ENCODE measurements at places on chromosomes 5 and 9.

DNA sequence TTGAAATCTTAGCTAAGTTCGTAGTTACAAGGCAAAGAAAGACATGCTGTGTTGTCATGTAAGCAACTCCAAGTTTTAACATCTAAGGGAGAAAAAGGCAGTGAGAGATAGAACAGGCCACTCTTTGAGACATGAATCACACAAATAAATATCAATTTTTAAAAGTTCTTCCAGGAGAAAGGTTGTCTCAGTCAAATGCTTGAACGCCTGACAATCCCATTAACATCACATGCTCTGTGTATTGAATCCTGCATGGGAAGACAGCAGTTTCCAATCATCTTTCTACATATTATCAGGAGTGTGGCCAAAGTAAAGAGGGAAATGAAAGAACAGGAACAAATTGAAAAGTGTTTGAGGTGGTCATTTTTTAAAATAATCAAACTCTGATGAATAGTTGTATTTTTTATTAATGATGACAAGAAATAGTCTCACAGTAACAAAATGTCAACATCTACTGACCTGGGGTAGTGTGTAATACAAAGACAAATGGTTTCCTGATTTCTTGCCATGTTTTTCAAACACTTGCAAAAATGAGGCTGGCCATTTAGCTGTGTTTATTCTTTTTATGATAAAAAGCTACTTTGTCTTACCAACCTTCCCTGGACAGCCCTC is 6.4 kb upstream of the C6 start:
- DNase-seq: no peak

DNA sequence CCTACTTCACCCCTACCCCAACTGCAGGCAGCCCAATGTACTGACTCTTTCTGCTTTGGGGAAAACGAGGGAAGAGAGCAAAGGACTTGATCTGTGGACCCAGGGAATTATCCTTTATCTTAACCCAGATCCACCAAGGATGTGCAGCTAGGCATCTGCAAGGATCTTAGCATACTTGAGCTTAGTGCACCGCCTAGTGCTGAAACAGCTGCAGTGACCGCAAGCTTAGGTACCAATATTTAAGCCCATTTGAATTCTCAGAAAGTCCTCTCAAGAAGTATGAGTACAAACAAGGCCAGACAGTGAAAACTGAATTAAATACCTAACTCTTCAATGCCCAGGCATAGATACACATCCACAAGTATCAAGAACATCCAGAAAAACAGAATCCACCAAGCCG is 576.7 kb upstream of the ADAMTS16 start:
- no peak for DNase-seq

DNA sequence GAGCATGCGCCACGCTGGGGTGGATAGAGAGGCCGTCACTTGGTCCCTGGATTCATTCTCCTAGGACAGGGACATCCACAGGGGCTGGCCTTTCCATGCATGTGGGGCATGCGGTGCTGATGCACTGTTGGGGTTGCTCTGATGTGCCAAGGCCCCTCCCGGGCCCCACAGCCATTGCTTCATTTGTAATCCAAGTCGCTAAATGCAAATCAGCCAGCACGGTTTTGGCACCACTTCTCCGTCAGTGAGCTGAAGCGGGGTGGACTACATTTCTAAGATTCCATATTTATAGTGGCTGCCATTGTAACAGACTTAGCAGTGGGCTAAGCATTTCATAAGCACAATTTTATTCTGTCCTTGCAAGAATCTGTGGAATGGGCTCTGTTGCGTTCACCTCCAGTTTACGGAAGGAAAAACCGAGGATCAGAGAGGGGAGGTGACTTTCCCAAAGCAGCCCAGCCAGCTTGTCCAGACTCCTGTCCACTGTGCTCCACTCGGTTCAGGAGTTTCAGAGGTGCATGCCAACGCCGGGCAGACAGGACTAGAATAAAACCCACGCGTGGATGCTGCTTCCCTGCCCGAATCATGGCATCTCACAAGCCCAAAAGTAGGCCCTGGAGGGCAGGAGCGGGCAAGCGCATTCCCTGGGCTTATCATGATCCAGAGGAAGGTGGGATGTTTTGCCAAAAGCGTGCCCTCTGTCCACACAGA is 102.6 kb upstream of the COL5A1 start:
- DNase-seq: no peak

DNA sequence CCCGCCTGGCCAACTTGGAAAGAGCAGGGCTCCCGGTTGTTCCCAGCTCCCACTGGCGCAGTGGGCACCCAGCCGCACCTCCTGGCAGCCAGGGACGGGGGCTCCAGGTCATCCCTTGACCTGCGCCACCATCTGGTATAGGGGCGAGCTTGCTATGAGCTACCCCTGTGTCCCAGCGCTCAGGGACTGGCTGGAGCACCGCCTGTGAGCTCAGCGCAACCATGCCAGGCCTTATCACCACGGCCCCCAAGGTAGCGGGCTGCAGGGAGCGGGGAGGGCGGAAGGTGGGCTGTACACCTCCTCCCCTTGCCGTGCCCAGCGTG is 15.4 kb upstream of the RASA1 start:
- no peak for DNase-seq

- no peak for DNase-seq
Observed at GRCh38 chr5:174101195-174101730, 55.8 kb downstream of the NSG2 start.

DNA sequence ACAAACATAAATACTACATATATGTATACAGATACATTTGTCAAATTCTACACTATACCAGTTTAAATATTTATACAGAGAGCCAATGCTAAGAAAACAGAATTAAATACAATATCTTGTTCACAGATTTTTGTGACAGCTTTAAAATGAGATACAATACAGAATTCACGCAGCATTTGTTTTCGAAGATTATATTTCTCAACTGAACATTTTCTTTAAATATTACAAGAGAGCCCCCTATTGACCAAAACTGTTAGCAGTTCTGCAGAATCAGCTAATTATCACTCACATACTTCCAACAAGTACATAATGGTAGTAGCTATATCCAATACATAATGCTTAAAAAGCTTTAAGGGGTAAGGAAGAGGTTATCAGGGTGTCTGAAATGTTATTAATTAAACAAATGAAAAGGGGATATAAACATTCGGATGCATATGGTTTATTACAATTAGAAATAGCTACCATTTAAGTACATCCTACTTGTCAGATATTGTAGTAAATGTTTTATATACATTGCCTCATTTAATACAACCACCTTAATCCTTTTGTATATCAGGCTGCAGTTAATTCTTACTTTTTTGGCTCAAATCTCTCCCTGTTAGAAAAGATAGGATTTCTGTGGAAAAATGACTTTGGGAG is 31.7 kb downstream of the ZDHHC21 start:
- no peak for DNase-seq

DNA sequence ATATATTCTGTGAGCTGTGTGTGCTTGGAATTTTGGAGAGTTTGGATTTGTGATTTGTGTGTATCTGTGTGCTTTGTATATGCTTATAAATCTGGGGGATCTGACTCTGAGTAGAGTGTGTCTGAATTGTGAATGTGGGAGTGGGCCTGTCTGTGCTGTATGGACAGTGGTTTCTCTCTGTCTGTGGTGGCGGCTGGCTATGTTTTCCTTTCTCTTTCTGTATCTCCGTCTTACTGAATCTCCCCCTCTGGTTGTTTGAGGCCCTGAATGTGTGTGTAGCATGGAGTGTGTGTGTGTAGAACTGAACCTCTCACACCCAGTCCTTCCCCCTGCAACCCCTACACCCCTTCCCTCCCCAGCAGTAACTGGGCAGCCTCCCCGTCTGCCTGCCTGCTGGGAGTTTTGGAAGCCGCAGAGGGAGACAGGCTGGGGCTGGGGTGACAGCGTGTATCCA is 4.7 kb downstream of the CXXC5 start:
- no peak for DNase-seq

DNA sequence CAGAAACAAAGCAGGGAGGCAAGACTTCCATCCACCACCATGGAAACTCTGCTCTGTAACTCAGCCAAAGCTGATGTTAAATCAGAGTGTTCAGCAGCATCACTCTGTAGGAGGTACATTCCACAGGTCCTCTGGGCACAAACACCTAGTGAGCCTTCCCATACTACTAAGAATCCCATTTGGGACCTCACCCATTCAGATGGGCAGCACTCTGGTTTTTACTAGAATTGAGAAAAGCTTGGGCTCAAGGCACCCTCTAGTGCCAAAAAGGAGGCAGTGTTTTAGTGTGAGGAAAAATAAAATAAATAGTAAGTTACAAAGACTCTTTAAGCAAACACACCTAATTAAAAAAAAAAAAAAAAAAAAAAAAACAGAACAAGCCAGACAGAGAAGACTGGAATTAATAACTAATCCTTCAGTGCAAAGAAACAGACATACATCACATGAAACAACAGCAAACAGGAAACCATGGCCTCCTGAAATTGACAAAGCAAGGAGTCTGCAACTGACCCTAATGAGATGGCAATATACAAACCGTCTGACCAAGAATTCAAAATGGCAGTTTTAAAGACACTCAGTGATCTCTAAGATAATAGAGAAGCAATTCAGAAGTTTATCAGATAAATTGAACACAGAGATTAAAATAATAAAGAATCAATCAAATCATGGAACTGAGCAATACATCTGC is 159.5 kb downstream of the GNA14 start:
- DNase-seq: no peak

DNA sequence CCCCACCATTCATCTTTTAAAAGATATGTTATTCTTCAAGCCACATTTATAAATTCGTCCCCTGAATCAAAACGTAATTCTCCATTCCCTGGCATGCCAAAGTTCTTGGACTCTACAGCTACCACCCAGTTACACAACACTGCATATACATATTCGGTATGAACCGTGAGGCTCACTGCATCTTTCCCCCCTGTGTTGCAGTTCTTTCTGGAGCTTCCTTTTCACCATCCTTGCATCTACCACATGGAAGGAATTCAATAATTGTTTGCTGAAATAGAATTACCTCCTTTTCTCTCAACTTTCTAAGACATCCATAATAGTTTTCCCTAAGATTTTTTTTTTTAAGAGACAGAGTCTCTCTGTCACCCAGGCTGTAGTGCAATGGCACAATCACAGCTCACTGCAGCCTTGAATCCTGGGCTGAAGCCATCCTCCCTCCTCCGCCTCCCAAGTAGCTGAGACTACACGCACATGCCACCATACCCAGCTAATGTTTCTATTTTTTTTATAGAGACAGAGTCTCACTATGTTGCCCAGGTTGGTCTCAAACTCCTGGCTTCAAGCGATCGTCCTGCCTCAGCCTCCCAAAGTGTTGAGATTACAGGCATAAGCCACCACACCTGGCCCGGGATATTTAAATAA is 3.3 kb downstream of the LPAR1 start:
- no peak for DNase-seq

- no peak for DNase-seq
Observed at GRCh38 chr5:32331217-32331934, 18.6 kb upstream of the MTMR12 start.

DNA sequence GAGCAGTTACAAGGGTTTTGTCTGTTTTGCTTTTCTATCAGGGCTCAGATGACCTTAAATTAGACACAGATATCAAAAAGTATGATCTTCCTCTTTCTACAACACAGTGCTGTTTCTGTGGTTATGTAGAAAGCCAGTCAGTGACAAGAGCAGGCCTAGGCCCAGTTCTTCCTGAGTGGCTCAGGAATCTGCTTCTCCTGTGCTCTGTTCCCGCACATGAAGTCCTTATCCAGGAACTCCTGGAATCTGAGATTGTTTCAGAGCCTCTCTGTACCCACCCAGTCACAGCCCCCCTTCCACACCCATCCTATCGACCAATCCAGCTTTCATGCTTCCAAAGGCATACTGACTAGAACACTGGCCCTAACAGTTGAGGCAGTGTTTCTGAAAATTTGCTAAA is 40.4 kb upstream of the SMU1 start:
- no peak for DNase-seq

GRCh38 chr5:8508231-8508630 is 639.3 kb downstream of the MTRR start:
- no peak for DNase-seq

DNA sequence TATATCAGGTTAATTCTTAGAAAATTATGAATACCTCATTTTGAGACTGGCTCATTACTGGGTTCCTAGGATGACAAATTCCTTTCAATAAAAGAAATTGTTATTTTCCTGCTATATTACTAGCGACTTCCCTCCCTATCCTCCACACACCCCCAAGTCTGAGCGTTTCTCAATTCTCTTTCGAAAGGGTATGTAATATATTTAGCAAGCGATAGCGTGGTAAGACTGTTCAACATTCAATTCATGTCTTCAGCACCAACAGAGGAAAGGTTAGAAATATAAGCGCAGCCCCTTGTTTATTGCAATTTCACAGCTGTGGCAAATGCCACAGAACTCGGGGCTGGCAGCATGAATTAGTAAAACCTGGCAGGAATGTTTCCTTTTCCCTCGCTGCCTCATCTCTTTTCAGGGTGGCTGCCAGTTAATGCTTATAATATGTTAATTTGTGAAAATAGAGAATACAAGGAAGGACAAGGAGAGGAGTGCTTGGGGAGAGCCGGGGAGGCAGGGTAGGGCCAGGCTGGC is 152.7 kb upstream of the TBCA start:
- no peak for DNase-seq

DNA sequence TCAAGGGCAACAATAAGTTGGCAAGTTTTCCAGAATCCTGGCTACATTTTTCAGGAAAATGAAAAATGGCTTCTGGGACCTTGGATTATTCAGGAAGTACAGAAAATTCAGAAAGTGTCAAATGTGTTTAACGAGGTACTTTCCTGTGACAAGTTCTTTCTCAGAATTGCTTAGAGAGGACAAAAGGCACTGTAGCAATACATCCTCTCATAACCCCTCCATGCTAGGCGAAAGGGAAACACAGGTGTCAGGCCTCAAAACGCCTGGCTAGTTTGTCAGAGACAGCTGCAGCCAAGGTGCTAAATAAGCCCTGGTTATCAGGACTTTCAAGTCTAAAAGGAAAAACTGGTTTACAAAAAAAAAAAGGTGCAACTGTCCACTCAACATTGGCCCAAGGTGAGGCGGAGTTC is 115.2 kb downstream of the GNAQ start:
- DNase-seq: no peak

GRCh38 chr9:101530076-101530711 is 3.5 kb upstream of the RNF20 start:
- peak; percentile 36 for DNase-seq

- no peak for DNase-seq
Observed at GRCh38 chr5:126370796-126371718, 52.2 kb upstream of the GRAMD2B start.

- DNase-seq: no peak
Observed at GRCh38 chr5:179800696-179801201, 5.9 kb downstream of the MGAT4B start.

GRCh38 chr9:88321764-88322163 is 66.5 kb upstream of the SPIN1 start:
- DNase-seq: no peak
